ENCODE measurements at places on chromosomes 3 and 15. TPM values are rescaled to one million over a fixed set of nuclear protein-coding genes. Genes with fewer than 3 reads are reported as not detected.
A peak's percentile ranks its signal among the peaks of the same experiment; 100 is the strongest.

- ATAC-seq, result no peak
These were observed 52.0 kb downstream of the SUCNR1 start for GRCh38 chr3:151925419-151925818.

GRCh38 chr15:72319985-72320671 lies at the start of gene CELF6:
Gene CELF6 (minus strand): TSS chr15:72320157. CDS start chr15:72319874, 283 bp downstream.
- peak; percentile 62 for ATAC-seq

GRCh38 chr15:96349857-96350720 lies 19.6 kb downstream of the NR2F2 start:
- no peak for ATAC-seq

- no peak for ATAC-seq
These were observed 37.5 kb downstream of the ARHGAP31 start for GRCh38 chr3:119331661-119332060.

GRCh38 chr3:152319831-152320617 lies 51.3 kb downstream of the MBNL1 start:
- no peak for ATAC-seq

DNA sequence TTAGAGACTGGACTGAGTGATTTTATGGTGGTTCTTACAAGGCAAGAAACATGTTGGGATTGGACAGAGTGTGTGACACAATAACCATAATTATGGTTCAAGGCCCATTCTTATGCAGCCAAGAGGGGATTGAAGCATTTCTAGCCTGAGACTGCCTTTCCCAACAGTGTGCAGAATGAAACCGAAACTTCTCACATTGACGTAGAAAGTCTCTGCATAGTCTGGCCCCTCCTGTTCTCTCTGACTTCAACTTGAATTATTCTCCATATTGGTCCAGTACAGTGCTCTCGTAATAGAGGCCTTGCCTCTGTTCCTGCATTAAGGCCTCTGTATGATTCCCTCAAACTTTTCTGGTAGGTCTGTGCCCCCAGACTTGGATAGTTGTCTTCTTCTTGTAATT lies 138.3 kb downstream of the DIPK2A start:
- no peak for ATAC-seq

DNA sequence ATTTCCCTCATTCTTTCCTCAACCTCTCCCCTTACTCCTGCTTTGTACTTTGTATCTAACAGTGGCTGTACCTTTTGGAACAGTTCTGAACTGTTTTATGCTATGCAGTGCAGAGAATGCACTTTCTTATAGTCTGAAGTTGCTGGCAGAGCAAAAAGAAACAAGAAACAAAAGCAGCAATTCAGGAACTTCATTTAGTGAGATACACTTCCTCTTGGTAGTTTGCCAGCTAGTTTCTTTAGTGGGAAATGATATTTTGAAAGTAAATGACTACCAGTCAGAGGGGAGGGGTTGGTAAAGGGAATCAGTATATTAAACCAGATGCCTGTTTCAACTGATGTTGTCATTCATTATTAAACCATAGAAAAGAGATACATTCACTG lies 55.0 kb upstream of the CHD2 start:
- ATAC-seq, result no peak

GRCh38 chr15:70093070-70093469 lies 4.6 kb downstream of the TLE3 start:
- no peak for ATAC-seq

DNA sequence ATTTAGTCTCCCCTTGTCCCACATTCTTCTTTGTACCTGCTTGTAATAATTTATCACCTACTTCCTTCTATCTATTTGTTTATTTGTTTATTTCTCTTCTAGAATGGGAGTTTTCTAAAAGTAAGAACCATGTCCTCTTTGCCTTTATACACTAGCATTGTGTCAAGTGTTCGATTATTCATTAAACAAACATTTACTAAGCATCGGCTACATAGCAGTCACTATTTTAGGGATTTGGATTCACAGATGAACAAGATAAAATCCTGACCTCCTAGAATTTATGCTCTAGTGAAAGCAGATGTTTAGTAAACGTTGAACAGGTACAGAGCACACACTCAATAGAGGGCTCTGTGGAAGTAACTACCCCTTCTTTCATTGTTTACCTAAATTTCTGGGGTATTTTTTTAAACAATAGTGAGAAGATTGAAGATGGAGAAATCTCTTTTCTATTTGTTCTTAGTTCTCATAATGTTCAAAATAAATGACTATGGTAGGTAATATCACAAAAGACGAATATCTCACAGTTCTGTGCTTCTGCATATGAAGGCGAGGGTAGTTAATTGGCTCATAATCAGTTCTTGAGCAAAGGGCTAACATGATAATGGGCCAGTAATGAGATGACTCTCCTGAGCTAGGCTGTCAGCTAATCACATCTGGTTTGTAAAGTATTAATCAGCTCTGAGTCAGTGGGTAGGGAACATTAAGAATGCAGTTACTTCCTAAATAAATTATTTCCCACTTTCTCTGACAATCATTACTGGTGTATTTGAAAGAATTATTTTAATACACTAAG lies 111.9 kb downstream of the SLC9A9 start:
- no peak for ATAC-seq

DNA sequence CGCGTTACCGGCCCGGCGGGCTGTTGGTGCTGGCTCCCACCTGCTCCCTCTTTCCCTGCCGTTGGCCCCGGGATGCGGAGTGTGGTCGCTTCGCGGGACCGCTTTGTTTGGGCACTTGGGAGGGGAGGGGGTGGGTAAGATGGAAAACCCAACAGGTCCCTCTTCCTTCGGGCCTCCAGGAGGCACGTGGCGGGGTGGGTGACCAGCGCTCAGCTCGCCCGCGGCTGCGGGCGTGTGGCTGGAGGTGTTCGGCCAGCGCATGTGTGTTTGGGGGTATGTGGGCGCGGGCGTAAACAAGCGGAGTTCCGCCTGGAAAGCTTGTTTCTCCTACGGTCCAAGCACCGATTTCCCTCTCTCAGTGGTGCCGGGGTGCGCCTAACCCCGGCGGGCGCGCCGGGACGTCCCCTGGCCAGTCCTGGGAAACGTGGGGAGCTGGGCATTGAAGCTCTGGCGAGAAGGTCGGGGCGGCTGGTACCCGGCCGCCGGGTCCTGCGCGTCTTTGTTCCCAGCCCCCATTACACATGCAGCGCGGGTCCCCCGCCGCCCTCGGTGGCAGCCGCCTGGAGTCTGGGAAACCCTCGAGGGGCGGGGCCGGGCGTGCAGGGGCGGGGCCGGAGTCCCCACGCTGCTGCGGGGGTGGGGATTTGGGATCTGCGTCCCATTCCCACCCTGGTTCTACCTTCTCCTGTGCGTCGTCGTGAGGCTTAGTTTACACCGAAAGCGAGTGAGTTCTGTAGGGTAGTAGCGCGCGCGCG lies 1.4 kb downstream of the ACVR2B start:
- peak; percentile 67 for ATAC-seq

GRCh38 chr3:1583044-1583443 lies 490.2 kb downstream of the CNTN6 start:
- peak; percentile 25 for ATAC-seq

GRCh38 chr3:535566-536416 lies 339.2 kb downstream of the CHL1 start:
- ATAC-seq, result peak; percentile 90

DNA sequence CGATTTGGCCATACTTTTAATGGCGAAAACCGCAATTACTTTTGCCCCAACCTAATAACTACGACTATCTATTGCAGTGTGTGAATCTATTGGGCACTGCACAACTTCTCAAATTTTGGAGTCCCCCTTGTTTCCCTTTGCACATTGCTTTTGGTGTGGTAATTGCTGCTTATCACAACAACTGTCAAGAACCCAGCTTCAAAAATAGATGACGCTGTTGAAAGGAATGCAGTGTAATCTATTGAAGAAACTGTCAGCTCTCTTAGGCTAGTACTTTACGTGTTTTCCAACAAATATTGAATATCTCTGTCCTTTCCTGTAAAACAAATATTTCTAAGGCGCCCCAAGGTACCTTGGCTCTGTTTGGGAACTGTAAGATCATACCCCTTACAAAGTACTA lies 222.8 kb upstream of the UBE2E2 start:
- no peak for ATAC-seq

DNA sequence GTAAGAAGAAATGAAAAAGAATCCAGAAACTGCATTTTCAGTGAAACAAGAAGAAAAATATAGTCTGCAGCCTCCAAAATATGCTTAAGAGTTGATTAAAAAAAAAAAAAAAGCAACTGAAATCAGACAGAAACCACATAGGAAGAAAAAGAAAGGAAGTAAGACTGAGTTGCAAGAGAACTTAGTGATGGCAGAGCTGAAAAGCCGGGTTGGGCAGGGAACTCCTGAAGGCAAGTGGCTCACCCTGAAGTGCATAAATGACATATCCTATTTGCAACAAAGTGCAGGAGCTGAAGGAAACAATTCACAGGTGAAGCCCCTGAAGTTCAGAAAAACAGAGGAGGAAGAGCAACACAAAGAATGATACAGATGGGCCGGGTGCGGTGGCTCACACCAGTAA lies 108.8 kb upstream of the SLC25A36 start:
- no peak for ATAC-seq

- ATAC-seq, result no peak
These were observed 163.6 kb upstream of the NDN start for GRCh38 chr15:23850666-23851065.

- no peak for ATAC-seq
These were observed 40.8 kb downstream of the NDUFB4 start for GRCh38 chr3:120636795-120637401.

DNA sequence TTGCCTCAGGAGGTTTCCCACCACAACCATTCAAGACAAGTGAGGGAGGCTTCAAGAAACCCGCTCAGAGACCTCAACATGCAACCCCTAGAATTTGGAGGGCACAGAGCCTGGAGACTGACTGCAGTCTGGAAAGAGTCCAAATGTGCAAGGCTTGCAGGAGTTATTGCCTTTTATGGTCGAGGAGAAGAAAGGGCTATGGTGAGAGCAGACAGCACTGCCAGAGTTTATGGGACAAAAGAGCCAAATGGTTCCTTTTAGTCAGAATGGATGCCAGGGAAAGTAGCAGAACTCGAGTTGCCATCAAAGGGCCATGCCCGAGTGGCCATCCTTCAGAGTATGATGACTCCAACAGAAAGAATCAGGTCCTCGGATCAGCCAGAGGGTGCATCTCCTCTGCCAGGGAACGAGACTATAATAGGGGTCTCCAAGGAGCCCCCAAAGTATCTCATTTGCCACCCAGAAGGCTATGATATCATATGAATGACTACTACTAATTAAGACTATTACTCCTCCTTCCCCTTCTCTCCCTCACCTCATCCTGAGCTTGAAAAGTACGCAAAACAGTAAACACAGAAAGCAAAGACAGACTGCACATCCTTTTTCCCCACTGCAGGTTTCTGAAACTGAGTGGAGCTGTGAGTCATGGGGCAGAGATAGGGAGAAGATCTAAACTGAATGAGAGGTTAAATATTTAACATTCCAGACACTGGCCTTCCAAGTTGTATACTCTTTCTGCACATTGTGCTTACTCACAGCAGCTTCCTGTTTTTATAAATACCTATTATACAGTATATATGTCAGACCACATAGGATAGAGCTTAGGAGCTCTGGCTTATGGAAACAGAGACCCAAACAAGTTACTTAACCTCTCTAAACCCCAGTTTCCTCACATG lies 33.9 kb upstream of the TMCO5A start:
- no peak for ATAC-seq

DNA sequence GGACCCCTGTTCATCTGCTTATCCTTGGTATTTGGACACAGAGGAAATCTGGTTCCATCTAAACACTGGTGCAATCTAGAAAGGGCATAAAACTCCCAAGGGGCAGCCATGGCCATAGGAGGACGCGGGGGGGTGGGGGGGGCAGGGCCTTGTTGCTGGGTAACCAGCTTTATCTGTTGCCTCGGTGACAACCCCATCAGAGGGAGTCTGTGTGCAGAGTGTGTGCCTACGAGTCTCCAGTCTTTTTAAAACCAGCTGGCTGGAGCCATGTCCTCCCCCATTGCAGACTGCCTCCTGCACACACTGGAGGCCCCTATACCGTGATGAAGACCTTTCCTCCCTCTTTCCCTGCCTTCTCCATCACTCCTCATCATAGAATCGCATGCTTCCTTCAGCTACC lies 26.4 kb upstream of the CORO2B start:
- ATAC-seq, result no peak

- ATAC-seq, result no peak
These were observed 229.9 kb upstream of the SUCLG2 start for GRCh38 chr3:67884345-67884744.

GRCh38 chr15:69677403-69677802 lies 224.8 kb downstream of the RPLP1 start:
- ATAC-seq, result no peak

DNA sequence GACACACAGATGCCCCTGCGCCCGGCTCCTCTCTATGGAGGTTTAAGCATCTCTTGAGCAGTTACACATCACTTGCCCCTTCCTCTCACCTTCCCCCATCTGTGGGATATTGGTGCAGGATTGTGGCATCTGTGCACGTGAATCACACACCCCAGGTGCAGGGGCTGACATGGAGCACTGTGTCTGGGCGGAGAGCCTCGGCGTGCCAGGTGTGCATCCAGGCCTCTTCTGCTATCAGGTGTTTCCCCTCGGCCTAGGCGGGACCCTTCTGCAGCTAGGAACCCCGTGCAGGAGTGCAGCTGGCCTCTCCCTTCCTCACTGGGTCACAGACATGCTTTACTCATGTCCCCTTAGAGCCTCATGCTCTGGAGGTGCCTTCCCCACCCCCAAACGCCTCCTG lies 33.4 kb upstream of the MUC13 start:
- ATAC-seq, result no peak

DNA sequence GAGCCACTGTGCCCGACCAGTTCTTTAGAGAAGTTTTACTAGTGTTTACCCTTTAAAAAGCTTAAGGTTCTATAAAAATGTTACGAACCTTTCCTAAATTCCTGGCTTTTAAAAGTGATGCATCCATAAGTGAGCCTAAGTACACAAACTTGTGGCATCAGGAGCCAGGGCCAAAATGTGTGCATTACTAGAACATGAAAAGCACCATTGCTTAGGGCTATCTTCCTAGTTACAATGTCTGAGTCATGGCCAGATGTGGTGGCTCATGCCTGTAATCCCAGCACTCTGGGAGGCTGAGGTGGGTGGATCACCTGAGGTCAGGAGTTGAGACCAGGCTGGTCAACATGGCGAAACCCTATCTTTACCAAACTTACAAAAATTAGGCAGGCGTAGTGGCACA lies 39.9 kb downstream of the LEO1 start:
- no peak for ATAC-seq

GRCh38 chr15:80870893-80871292 lies 91.7 kb downstream of the CEMIP start:
- peak; percentile 29 for ATAC-seq

- peak; percentile 85 for ATAC-seq
These were observed 13.7 kb downstream of the PDHB start for GRCh38 chr3:58419780-58420507.

GRCh38 chr15:56831467-56832005 lies 86.9 kb upstream of the TCF12 start:
- ATAC-seq, result peak; percentile 24

NR1I2 gene
- total RNA-seq, result not detected

OCA2 gene
- 0.40 TPM for total RNA-seq

CCDC54 gene
- total RNA-seq, result not detected

ATP8B4 gene
- 9.2 TPM for total RNA-seq

HIGD1A gene
- total RNA-seq, result 173 TPM

SLC24A5 gene
- total RNA-seq, result not detected

NME9 gene
- total RNA-seq, result not detected

PLIN1 gene
- total RNA-seq, result 2.6 TPM

GOLGA8R gene
- total RNA-seq, result 4.0 TPM
